ENCODE measurements at places on chromosomes 3 and 15.
A peak's percentile ranks its signal among the peaks of the same experiment; 100 is the strongest.

- no peak for DNase-seq
Measured at GRCh38 chr3:27688053-27688452, 34.1 kb downstream of the EOMES start.

DNA sequence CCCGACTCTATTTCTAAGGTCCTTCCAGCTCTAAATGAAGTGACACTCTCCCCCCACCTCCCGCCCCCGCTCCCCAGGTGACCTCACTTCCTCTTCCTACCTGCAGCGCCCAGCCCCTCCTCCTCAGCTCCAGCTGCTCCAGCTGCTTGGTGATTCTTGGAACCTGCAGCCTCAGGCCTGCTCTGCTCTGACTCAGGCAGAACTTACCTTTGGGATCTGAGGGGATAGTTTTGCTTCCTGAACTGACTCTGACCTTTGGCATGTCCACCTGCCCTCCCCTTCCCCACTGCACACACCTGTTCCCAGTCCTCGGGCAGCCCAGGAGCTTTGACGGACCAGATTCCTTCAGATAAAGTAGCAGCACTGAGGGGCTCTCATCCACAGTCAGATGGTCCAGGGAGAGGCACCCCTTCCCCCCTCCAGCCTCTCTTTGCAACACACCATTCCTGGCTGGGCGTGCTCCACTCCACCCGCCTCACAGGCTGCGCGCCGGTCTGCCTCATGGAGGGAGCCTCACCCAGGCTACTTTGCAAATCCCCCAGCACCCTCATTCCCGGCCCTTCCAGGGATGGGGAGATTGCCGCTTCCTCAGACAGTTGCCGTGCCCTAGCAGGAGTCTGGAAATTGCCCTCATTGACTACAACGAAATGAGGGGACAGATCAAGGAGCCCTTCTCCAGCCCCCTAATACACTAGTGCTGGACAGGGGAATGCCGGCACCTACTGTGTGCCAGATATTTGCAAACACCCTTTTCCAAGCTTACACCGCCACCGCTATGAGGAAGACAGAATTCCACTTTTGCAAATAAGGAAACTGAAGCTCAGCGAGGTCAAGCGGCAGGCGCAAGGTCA lies 692 bp upstream of the C15orf39 start:
- DNase-seq = peak; percentile 55

DNA sequence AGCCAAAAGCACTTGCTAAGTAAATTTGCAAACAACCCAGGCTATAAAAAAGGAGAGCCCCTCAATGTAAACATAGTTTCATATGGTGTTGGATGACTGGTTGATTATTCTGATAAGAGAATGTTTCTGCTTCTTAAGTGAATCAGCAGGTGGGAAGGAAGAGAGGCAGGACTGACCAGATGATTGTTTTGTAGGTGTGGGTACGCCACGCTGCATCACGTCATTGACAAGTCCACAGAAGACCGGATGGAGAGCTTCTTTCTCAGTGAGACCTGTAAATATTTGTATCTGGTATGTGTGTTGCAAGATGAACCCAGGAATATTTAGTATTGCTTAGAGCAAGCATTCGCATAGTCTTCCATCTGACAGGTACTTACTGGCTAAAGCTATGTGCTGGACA lies 23.4 kb downstream of the EDEM1 start:
- DNase-seq = no peak

GRCh38 chr15:69277316-69277715 lies 21.4 kb upstream of the PAQR5 start:
- DNase-seq = no peak

DNA sequence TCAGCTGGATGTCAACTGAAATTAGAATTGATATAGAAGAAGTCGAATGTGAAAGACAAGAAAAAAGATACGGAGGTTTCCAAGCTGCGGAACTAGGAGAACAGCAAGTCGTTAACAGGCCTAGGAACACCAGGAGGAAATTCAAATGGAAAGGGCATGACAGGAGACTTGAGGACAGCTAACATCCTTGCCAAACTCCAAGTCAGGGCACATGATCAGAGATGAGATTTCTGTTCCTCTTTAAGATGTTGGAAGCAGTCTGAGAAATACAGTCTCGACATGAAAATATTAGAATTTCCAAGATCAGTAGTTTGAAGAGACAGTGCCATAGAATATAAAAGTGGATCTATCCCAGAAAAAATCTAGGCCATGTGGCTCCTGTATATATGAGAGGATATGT lies 5.0 kb downstream of the MYO5A start:
- DNase-seq = no peak

GRCh38 chr3:125129512-125129997 lies 73.8 kb upstream of the HEG1 start:
- DNase-seq = no peak

DNA sequence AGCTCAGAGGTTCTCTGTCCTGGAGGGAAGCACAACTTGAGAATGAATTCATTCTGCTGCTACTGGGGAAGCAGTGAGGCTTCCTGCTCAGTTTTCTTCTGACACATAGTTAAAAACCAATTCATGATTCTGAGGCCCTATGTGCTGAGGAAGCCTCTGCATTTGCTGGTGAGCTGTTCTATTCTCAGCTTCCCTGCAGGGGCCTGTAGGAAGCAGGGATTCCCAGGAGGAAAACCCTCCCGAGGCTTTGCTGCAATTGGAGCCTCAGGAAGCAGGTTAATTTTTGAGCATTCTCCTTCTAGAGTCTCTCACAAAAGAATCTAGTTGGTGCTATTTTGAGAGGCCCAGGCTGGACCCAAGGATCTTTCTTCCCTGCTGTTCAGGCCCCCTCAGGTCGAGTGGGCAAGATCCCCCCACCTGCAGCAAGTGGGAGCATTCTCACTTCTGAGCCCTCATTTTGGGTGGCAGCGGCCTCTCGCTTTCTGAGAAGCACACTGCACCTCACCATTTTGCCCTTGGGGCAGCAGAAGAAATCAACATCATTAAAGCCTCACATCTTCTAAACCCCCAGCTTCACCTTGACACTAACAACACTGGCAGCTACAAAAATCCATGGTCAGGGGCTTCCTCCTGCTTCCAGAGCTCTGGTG lies 197.5 kb upstream of the TSC22D2 start:
- no peak for DNase-seq
